Activated B cell treated with CpG ODN at 0.5 μM for 24 hours (primary cell): ENCODE measurements at places on chromosomes 3 and 15.

DNA sequence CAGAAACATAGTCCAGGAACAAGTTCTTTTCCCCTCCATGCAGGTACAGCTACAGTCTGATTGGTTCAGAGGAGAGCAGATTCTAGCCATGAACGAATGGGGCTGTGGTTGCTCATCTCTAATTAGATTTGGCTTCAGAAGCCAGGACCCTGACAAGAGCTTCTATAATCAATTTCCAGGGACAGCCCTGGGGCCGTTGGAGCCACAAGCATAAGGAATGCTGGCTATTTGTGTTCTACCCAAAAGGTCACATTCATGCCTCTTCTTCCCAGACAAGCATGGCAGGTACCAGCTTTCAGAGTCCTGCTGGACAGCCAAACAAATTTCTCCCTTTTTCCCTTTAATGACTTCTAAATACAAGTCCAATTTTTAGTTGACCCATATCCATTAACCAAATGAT lies 215.5 kb upstream of the LRTM1 start:
- no peak for DNase-seq

DNA sequence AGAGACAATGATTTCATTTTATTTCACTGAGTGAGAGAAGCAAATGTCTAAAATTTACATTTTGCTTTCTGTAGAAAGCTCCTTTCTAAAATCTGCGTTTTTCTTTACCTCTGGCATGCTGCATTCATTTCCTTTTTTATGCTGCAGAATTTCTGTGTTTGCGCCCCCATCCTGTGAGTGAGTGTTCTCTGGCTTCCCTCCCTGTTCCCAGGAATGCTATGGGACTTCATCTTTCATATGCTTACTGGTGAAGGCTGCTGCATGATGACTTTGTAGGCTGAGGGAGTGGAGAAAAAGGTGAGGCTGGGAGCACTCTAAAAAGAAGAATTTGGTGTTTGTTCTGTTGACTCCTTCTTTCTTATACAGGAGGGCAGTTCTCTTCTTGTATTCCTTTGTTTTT lies 7.7 kb upstream of the TMC3 start:
- DNase-seq: no peak

DNA sequence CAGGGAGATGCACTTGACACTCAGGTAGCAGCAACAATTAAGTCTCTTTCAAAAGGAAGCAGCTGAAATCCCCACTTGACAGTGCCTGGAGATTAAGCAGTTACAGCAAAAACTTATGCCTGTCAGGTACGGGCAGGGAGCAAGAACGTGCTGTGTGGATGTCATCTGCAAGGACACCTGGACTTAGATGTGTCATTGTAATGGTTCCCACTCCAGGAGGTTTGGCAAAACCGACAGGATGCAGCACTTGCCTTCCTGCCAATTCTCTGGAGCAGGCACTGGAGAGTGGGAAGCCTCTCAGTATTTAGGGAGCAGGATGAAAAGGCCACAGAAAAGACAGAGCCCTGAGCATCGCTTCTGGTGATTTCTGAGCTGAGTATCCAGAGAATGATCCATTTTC lies 292.4 kb downstream of the PDCD6IP start:
- no peak for DNase-seq

- no peak for DNase-seq
Measured at GRCh38 chr15:100252779-100253417, 88.9 kb downstream of the ADAMTS17 start.

GRCh38 chr3:42519568-42519962 lies 17.1 kb downstream of the VIPR1 start:
- no peak for DNase-seq

GRCh38 chr15:28979208-28979841 lies 93.6 kb downstream of the APBA2 start:
- no peak for DNase-seq

- no peak for DNase-seq
Measured at GRCh38 chr15:74746389-74746788, 2.3 kb upstream of the CYP1A2 start.

GRCh38 chr15:100111125-100112060 lies 230.4 kb downstream of the ADAMTS17 start:
- no peak for DNase-seq

- no peak for DNase-seq
Measured at GRCh38 chr3:140571836-140572235, 106.0 kb upstream of the TRIM42 start.

DNA sequence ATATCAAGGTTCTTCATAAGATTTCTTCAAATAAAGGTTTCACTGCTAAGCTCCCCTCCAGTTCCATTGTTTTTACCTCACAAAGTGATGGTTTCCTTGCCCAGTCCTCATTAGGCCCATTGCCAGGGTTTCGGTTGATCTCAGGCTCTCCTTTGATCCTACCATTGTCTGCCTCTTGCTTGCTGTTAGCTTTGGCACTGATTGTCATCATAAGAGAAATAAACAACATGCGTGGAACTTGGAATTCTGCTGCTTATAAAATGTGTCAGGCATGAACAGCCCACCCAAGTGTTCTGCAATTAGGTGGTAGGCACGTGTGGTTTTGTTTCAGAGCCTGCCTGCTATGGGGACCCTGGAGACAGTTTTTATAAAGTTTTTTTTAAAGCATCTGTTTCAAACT lies 107.6 kb upstream of the BFSP2 start:
- DNase-seq: no peak

DNA sequence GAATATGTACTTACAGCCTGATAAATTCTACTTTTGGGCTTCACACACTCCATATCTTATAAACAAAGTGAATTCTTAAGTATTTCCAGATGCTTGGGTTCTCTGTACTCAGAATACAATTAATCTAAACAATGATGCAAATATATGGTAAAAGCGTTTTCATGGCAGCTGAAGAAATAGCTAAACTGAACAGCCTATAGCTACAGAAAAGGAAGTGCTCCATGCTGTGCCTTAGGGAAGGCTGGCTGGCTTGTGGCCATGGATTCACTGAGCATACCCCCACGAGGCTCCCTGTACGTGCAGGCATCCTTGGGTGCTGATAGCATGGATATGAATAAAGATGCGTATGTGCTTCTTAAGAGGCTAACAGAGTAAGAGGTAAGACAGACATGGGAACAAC lies 264.0 kb downstream of the KLF13 start:
- DNase-seq: no peak

- DNase-seq: peak; percentile 25
Measured at GRCh38 chr3:184005941-184006507, 11.7 kb downstream of the ABCC5 start.

GRCh38 chr15:42286445-42287029 lies 13.3 kb upstream of the TMEM87A start:
- DNase-seq: no peak

DNA sequence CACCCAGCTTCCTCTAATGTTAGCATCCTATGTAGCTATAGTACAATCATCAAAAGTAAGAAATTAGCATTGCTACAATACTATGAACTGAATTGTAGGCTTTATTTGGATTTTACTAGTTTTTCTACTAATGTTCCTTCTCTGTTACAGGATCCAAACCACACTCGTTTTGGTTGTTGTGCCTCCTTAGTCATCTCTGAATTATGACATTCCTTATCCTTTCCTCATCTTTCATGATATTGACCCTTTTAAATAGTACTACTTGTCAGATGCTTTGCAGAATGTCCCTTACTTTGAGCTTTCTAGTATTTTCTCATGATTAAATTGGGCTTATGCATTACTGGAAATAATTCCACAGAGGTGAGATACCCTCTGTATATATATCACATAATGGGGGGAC lies 265.4 kb downstream of the VPS13C start:
- no peak for DNase-seq

GRCh38 chr3:88005066-88005465 lies 53.7 kb downstream of the CGGBP1 start:
- no peak for DNase-seq

- no peak for DNase-seq
Measured at GRCh38 chr3:48352546-48352945, 19.1 kb upstream of the SPINK8 start.

DNA sequence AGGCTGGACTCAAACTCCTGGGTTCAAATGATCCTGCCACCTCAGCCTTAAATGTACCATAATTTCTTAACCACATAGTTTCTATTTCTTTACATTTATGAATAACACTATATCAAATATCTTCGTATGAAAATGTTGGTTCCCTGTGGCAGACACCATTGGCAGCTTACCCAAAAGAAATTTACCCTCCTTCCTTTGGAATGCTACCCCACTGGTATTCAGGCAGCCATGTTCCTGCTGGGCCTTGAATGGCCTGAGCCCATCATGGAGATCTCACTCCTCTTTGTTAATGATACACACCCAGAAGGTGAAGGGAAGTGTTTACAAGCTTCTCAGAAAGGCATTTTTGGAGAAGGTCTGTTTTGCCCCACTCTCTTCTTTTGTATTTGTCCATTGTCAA lies 94.3 kb upstream of the RNF7 start:
- no peak for DNase-seq

DNA sequence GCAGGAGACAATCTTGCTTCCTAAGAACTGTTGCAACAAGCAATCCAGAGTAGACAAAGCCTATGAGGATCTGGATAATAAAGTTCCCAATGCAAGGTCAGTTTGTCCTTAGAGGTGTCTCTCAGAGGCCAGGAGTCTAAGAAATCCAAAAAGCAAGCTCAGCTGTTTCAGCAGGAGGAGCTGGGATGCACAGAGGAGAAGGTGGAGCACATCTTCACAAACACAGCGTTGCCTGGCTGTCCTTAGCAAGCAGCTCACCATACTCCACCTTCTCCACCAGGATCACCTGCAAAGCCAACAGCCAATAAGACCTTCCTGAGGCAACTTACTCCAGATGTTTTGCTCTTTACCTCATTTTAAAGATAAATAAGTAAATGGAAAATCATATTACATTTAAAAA lies 365 bp downstream of the ZBED2 start:
- DNase-seq: no peak

DNA sequence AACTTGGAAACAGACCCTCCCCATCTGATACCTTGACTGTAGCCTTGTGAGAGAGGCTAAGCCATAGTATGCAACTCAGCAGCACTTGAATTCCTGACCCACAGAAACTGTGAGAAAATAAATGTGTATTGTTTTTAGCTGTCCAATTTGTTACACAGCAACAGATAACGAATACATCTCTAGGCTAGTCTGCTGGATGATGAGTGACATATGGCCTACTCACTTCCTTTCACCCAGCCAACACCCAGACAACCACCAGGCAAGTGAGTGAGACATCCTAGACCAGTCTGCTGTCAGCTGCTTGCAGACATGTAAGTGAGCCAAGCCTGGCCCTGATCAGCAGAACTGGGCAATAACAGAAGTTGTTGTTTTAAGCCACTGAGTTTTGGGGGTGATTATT lies 19.2 kb upstream of the SMAD6 start:
- no peak for DNase-seq

GRCh38 chr3:20394243-20394642 lies 208.2 kb upstream of the SGO1 start:
- no peak for DNase-seq

GRCh38 chr3:160885791-160886286 lies 129.8 kb downstream of the PPM1L start:
- no peak for DNase-seq

GRCh38 chr15:63626955-63627354 lies 29.8 kb downstream of the FBXL22 start:
- no peak for DNase-seq

DNA sequence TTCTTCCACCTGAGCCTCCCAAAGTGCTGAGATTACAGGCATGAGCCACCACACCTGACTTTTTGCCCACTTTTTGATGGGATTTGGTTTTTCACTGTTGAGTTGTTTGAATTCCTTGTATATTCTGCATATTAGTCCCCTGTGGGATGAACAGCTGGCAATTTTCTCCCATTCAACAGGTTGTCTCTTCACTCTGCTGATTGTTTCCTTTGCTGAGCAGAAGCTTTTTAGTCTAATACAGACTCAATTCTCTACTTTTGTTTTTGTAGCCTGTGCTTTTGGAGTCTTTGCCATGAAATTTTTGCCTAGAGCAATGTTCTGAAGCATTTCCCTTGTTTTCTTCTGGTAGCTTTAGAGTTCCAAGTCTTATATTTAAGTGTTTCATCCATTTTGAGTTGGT lies 62.7 kb upstream of the MFGE8 start:
- DNase-seq: no peak

GRCh38 chr3:2568156-2568555 lies 469.5 kb downstream of the CNTN4 start:
- no peak for DNase-seq

- DNase-seq: no peak
Measured at GRCh38 chr3:37466660-37467359, 292.4 kb upstream of the LRRFIP2 start.

DNA sequence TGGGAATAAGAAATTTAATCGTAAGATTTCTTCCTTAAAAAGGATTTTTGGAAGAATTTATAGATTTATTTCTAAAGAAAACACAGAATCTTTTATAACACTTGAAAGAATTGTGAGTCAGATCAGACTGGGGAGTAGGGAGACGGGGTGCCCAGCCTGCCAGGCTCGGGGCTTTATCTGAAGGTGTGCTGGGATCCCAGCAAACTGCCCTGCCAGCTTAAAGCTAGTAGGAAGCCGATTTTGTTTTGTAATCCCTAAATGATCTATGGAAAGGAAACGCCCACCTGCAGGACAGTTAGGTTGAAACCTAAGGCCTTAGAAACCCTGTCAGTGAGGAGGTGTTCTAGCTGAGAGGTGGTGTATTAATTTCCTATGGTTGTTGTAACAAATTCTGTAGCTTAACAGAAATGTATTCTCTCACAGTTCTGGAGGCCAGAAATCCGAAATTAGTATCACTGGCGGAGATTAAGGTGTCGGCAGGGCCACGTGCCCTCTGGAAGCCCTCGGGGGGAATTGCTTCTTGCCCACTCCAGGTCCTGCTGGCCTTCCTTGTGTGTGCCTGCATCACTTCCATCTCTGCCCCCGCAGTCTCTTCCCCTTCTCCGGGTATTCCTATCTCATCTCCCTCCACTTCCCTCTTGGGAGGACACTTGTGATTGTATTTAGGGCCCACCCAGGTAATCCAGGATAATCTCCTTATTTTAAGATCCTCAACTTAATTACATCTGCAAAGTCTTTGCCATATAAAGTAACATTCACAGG lies 19.3 kb upstream of the RAB6B start:
- no peak for DNase-seq

GRCh38 chr3:66472313-66473134 lies 28.3 kb downstream of the LRIG1 start:
- peak; percentile 32 for DNase-seq

DNA sequence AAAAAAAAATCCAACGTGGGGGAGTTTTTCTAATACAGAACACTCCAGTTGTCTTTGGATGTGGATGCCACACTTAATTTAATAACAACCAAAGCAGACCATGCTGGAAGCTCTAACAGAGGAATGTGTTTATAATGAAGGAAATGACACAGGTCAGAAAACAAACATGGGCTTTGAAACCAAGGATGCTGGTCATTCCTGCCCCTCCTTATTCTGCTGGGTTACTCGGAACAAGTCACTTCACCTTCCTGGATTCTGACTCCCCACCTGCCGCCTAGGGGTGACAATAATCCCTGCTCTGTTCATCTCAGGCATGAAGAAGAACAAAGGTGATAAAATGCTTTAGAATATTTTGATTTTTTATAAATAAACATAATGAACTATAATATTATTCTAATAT lies 240.9 kb upstream of the ADAMTS9 start:
- DNase-seq: no peak
